ENCODE measurements at places on chromosomes 11 and 22.

- no peak for DNase-seq
These were observed 54.5 kb upstream of the NOX4 start for GRCh38 chr11:89545691-89546090.

DNA sequence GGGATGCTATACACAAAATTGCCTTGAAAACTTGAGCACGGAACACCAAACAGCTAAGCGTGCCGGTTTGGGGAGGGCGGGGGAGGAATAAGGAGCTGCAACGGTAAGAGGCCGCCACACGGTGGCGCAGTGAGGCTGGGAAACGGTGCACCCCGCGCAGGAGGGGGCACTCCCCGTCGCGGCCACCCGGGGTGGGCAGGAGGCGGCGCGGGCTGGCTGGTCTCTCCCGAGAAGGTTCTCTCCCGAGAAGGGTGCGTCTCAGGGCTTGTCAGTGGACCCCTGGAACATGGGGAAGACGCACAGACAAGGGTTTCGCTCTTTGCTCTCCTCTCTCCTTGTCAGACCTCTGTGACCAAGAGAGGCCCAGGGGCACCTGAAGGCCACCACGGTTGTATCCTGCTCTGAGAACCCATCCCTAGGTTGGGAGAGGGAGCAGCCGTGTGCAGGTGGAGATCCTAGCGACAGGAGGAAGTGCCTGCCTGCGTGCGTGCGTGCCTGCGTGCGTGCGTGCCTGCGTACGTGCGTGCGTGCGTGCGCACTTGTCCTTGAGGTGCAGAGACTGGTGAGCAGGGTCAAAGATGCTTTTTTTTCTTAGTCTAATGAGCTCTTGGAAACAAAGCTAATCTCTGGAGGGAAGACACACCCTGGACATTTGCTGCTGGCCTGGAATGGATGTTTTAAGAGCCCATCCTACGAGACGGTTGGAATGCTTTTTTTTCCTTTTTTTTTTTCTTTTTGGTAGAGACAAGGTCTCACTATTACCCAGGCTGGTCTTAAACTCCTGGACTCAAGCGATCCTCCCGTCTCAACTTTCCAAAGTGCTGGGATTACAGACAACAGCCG lies 18.1 kb upstream of the JAM3 start:
- no peak for DNase-seq

GRCh38 chr22:21714786-21715185 lies 20.8 kb downstream of the YPEL1 start:
- no peak for DNase-seq

- no peak for DNase-seq
These were observed 72.7 kb upstream of the CRTAM start for GRCh38 chr11:122765487-122766131.

- no peak for DNase-seq
These were observed 217.4 kb downstream of the SBF2 start for GRCh38 chr11:10076458-10077141.

- DNase-seq, result no peak
These were observed 508.4 kb upstream of the LUZP2 start for GRCh38 chr11:23988381-23989006.

GRCh38 chr11:68386331-68386978 lies 74.1 kb downstream of the LRP5 start:
- no peak for DNase-seq

- DNase-seq, result no peak
These were observed 2.5 kb downstream of the KRTAP5-4 start for GRCh38 chr11:1619449-1619848.

DNA sequence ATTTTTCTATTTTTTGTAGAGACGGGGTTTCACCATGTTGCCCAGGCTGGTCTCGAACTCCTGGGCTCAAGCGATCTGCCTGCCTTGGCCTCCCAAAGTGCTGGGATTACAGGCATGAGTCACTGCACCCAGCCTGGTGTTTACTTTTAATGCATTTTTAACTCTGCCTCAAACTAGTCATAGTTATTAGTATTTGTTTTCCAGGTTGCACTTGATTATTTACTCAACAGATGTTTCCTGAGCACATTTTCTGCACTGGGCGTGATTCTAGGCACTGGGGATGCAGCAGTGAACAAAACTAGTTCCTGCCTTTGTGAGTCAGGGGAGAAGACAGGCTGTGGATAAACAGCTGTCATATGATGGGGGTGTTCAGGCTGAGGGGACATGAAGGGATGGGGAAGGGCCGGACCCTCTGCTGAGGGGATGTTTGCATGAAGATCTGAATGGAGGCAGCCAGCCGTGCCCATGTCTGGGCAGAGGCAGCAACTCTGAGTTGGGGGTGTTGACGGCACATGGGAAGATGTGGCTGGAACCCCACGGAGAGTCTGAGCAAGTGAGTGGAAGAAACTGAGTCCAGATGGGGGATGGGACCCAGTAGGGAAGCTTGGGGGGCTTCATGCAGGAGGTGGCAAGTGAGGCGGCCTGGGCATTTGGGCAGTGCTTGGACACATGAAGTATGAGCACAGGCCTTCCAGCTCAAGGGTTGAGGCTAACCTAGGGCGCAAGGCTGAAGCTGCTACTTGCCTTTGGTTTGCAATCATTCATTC lies 34.4 kb downstream of the MPPED1 start:
- no peak for DNase-seq

DNA sequence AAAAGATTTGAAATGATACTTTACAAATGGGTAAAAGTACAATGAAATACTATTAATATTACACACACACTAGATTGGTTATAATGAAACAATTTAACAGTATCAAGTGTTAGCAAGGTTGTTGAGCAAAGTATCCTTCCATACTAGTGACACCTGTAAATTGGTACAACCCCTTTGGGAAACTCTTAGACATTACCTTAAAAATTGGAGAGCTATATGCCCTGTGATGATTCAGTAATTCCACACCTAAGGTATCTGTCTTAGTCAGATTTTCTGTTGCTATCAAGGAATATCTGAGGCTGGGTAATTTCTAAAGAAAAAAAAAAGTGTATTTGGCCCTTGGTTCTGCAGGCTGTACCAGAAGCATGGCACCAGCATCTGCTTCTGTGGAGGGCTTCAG lies 7.4 kb upstream of the GDPD4 start:
- DNase-seq, result no peak

DNA sequence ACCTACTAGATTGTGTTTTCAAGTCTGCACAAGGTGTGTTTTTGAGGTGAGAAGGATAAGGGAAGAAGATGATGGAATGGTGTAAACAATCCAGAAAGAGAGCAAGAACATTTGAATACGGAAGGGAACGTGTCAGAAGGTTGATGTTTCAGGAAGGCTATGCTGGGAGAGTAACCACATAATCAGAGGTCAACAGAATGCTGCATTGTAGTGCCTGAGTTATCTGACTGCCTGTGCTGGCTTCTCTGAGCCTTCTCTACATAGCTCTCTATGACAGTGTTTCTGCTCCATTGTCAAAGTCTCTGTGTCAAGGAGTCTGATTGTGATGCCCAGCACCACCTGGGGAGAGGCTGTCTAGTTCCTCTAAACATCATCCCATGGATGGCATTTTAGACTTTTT lies 74.1 kb downstream of the CYB5R2 start:
- no peak for DNase-seq

DNA sequence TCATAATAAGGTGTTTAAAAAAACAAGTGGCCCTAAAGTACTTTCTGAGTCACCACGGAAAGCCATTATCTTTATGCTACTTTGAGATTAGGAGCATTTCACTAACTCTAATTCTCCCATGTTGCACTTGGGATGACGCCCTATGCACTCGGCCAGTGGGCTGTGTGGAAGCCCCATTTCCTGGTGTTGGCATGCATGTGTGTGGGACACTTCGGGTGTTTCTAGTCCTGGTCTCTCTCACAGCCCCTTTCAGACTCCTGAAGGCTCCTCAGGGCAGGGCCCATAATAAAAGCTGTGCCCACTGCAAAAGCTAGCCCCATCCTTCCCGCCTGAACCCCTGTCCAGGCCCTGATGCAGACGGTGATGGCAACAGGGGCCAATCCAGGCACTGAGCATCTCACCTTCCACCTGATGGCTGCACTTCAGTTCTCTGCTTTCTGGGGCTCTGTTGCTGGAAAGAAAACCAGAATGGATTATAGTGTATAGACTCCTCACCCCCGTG lies 14.9 kb upstream of the FXYD2 start:
- DNase-seq, result no peak

DNA sequence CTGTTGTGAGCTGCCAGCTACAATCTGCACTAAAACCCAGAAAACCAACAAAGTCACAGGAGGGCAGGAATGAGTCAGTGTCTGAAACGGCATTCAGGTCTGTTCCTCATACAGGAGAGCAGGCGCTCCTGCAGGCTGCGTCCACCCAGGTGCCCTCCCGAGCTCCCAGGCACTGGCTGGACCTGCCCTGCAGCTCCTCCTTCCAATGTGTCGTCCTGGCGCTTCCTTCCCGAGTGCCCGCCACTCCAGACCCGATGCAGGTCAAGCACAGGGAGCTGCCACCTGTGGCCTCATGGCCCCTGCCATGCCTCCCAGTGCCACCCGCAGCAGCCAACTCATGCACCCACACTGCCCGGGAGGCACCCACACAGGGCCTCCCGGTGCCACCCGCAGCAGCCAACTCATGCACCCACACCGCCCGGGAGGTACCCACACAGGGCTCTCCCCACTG lies 12.0 kb downstream of the BRD1 start:
- DNase-seq, result no peak

DNA sequence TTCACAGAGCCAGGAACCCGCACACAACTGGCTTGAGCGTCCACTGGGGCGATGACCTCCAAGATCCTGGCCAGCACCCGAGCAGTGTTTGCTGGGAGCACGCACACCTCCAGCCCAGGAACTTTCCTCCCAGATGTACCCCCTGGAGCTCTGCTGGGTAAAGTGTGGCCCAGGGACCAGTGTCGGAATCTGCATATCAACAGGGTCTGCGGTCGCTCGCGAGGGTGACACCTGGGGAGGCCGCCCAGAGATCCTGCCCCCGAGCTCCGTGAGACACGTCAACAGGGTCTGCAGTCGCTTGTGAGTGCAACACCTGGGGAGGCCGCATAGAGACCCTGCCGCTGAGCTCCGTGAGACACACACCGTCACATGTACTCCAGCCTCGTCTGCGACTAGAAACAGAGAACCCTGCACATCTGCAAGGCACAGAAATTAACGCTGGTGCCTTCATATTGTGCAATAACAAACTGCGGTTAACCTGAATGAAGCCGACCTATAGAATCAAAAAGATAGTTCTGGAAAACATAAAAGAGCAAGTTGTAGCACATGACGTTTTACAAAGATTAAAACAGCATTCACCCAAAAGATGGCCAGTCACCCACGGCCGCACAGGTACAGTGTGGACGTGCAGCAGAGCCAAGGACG lies 172.4 kb downstream of the BRD1 start:
- DNase-seq, result no peak

DNA sequence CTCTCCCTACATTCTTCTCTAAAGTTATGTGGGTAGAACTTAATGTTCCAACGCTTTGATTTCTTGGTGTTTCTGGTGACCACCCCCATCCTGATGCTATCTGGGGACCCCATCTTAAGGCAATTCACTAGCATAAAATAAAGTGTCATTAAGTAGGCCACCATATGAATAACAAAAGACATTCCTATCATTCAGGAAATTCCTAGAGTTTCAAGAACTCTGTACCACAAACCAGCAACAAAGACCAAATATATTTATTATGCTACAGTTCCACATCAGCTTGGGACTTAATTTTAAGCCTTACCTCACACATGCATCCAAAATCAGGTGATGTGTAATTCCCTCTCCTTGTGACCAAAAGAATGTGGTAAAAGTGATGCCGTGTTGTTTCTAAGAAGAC lies 254.6 kb upstream of the LRRC4C start:
- no peak for DNase-seq

GRCh38 chr22:43859621-43860020 lies 2.7 kb downstream of the SULT4A1 start:
- no peak for DNase-seq

DNA sequence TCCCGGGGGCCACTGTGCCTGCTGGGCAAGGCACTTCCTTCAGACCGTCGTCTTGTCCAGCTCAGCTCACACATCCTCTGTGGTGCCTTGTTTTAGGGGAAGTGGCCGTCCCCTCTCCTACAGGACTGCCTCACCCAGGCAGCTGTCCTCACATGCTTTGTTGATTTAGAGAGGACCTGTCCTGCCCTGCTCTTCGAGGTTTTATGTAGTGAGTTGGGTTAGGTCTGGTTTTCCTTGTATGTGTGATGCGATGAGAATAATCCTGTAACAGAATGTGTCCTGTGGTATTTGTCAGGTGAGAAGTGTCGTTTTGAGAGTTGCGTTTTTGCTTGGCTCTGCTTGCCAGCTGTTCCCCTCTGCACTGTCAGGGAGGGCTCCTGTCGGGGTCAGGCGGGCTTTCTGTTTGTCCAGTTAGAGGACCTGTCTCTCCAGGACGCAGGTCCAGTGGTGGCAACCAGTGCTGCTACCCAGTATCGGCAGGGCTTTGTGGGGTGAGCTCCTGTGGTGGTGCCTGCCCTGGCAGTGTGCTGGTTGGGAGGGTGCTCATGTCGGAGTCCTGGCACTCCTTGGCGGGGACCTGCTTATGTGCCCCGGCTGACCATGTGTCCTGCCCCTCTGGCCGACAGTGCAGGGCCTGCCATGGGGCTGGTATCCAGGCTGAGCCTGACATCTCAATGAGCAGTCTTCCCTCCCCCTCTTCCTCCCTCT lies 41.3 kb downstream of the MUC6 start:
- no peak for DNase-seq

DNA sequence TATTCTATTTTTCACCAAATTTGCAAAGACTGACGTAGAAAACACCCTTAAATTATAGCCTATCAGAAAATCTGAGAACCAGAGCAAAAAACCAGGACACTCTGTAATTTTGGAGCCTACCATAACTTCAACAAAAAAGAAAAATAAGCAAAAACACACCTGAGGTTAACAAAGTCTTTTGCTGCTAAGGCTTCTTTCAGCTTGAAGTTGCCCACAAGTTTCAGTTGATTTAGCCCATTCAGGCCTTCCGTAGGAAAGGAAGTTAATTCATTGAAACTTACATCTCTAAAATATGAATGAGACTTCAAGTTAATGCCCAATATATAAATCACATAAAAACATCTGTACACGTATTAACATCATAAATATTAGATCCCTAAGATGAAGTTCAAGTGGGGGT lies 10.4 kb upstream of the CCDC34 start:
- DNase-seq, result no peak

GRCh38 chr11:64358907-64359711 lies at the start of gene RPS6KA4:
Gene RPS6KA4, plus strand, starts transcription at chr11:64359162. Its CDS starts 74 bp downstream, at chr11:64359236.
- DNase-seq, result peak; percentile 23

DNA sequence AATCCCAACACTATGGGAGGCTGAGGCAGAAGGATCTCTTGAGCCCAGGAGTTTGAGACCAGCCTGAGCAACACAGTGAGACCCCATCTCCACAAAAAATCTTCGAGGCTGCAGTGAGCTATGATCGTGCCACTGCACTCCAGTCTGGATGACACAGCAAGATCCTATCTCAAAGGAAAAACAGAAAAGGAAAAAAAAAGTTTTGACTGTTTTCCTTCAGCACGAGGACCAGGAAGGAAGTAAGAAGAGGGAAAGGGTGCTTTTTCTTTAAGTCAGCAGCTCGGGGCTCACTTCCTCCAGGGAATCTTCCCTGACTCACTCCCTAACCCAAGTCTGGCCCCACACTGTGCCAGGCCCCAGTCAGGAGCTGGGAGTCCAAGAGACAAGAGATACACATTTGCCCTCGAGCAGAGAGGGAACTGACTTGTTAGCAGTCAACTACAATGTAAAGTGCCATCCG lies 14.2 kb downstream of the ARRB1 start:
- no peak for DNase-seq

GRCh38 chr11:61656347-61657077 lies 23.7 kb upstream of the DAGLA start:
- no peak for DNase-seq

GRCh38 chr22:41181349-41182241 lies 23.5 kb upstream of the L3MBTL2 start:
- DNase-seq, result no peak

All from stimulated activated CD8-positive, alpha-beta memory T cell treated with anti-CD3 and anti-CD28 coated beads, Interleukin-7, amount 100 ng/mL, for 48 hours (primary cell).